ENCODE measurements at places on chromosomes 2 and 18.

DNA sequence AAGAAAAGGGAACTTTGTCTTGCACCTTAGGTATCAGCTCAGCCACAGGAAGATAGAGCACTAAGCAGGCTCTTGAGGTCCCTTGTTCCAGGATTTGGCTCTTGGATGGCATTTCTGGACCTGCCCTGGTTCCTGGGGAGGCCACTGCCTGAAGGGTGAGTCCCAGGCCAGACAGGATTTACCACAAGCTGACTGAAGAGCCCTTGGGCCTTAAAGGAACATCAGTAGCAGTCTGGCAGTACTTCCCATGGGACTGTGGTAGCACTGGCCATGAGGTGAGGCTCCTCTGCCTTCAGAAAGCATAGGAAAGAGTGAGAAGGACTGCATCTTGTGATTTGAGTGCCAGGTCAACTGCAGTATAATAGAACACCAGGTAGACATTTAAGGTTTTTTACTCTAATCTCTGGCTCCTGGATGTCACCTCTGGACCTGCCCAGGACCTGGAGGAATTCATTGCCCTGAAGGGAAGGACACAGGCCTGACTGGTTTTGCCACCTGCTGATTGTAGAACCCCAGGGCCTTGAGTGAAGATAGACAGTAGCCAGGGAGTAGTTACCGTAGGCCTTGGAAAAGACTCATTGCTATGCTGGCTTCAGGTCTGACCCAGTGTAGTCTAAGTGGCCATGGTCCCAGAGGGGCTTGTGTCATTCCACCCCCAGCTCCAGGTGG lies 154.4 kb upstream of the CREB1 start:
- no peak for DNase-seq

GRCh38 chr2:237732790-237733381 lies 65.7 kb upstream of the RBM44 start:
- DNase-seq, result no peak

GRCh38 chr2:242052421-242052820 lies 182.9 kb downstream of the RTP5 start:
- no peak for DNase-seq

DNA sequence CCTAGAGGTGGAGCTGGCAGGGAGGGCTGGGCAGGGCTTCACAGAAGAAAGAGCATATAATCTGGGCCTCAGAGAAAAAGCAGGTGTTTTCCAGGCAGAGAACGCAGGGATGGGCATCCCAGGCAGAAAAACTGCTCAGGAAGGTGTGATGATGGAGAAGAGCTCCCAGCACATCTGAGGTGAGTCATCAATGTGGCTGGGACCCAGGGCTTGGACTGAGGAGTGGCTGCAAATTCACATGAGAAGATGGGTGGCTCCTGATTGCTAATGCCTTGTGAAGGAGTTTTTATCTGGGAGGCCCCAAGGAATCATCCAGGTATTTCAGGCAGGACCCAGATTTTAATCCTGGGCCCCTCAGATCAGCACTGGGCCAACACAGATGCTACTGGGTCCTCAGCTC lies 10.2 kb downstream of the IL1F10 start:
- no peak for DNase-seq

- DNase-seq, result no peak
Observed at GRCh38 chr2:7428454-7429204, 511.4 kb downstream of the RNF144A start.

DNA sequence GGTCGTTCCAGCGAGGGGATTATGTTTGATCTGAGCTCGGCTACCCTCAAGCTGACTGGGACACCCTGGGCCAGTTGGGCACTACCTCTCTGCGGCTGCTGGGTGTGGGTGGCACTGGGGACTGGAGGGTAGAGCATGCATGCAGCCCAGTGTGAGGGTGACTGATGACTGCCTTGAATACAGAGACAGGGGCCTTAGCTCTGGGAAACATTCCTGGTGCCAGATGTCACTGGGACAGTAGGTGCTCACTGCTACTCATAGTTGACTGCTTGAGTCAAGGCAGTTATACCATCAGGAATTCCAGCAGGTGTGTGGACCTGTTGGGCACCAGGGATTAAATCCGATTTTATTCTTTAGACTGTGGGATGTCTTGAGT lies 33.6 kb upstream of the ATP6V1B1 start:
- no peak for DNase-seq

GRCh38 chr2:172046080-172046678 lies 39.1 kb upstream of the DLX1 start:
- no peak for DNase-seq
